ENCODE measurements at places on chromosomes 2 and 18.
A peak's percentile ranks its signal among the peaks of the same experiment; 100 is the strongest.

DNA sequence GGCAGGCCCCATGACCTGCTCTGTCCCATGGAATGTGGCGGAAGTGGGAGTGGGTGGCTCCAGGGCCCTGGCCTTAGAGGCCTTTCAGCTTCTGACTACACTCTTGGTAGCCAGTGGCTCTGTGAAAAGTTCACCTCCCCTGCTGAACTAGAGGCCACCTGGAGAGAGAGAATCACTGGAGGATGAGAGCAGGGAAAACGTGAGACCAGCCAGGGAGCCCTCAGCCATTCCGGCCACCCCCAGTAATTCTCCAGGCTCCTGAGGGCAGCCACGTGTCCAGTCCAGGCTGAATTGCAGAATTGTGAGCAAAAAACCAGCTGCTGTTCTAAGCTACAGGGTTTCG lies 10.5 kb downstream of the COLEC12 start:
- ATAC-seq: no peak

DNA sequence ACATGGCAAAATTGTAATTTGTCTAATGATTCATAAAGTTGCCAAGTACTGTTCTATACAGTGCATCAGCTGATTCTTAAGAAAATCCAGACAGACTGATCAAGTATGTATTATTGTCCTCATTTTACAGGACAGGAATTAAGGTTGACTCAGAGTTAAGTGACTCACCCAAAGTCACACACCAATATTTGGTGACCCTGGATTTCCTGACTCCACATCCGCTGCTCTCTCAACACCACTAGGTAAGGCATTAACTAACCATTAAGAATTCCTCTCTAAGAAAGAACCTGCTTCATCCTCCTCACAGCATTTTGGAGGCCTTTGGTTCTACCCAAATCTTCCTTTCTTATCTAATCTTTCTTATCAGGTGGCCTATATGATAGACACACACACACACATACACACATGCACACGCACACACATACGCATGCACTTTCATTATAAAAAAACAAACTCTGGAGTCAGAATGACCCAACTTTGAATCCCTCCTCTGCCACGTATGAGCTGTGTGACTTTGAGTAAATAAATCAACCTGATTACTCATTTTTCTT lies 150.8 kb downstream of the ANKRD44 start:
- no peak for ATAC-seq

DNA sequence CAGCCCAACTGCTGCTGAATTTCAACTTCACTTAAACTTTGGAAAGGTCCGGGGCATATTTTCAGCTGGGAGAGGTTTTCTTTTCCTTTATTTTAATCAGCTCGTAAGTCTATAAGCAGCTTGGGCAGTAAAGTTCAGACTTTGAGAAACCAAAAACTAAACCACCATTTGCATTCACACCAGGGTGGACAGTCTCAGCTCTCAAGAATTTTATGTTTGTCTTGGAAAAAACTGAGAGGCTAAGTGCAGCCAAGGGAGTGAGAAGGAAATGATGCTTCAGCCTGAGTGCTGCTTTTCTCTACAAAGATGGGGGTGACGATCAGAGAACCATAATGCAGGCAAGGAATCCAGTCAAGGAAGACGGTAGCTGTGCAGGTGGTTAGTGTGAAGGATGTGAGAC lies 30.2 kb downstream of the MCFD2 start:
- ATAC-seq: no peak

DNA sequence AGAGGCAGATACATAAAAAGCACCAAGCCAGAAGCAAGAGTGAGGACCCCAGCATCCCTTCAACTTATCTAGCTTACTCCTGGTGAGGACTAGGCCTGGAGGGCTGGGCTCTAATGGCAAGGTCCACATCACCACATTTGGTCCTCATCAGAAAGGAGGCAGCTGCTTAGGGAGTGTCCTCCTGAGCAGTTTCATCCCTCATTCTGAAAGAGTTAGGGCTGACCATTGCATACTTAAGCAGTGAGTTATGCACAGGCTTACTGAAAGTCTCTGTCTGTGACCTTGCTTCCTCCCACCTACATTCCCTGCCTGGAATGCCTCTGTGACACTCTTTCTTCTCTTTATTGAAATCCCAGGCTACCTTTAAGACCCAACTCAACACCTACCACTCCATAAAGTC lies 301.8 kb upstream of the ACVR2A start:
- peak; percentile 63 for ATAC-seq

DNA sequence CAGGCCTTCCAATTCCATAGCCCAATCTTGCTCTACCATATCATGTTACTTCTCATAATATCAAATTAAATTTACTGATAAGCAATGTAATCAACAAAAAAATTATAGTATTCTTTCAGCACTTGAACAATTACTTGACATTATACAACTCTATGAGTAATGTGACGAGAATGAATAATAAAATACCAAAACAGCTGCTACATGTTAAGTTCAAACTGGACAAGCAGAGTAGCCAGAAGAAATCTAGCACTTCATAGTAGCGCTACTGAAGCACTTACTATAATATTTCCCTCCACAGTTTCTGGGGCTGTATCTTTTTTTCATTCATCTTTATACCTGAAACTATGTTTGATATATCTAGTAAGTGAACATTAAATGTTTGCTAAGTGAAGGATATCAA lies 14.9 kb downstream of the PPP3R1 start:
- ATAC-seq: no peak

- no peak for ATAC-seq
Observed at GRCh38 chr2:195202163-195202845, 454.7 kb upstream of the SLC39A10 start.

GRCh38 chr2:238763471-238763995 lies 84.4 kb upstream of the TWIST2 start:
- ATAC-seq: no peak

- ATAC-seq: peak; percentile 1
Observed at GRCh38 chr2:219254590-219255201, 978 bp upstream of the TUBA4A start.

- no peak for ATAC-seq
Observed at GRCh38 chr2:46286715-46287114, 10.5 kb upstream of the EPAS1 start.

GRCh38 chr2:187514930-187515329 lies 39.3 kb downstream of the TFPI start:
- no peak for ATAC-seq

- no peak for ATAC-seq
Observed at GRCh38 chr2:53289309-53290006, 478.1 kb upstream of the CHAC2 start.

- ATAC-seq: peak; percentile 88
Observed at GRCh38 chr18:76265497-76266235, 229.4 kb downstream of the ZNF516 start.

DNA sequence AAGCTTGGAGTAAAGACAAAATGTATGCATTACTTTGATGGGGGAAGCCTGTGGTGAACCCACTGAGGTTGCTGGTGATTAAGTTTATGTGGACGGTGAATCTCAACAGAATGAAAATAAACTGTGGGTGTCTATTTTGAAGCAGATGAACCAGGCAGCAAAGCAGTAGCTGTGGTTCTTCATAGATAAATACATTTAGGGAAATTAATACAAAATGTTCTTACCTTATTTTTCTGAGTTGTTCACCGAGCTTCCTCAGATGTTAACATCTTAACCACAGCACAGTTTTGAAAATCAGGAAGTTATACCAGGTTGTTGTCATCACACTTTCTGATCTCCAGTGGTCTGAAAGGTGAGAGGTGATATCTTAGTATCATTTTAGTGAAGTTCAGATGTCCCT lies 53.9 kb downstream of the NCK2 start:
- ATAC-seq: no peak

- ATAC-seq: no peak
Observed at GRCh38 chr2:133986881-133987795, 266.7 kb upstream of the MGAT5 start.

DNA sequence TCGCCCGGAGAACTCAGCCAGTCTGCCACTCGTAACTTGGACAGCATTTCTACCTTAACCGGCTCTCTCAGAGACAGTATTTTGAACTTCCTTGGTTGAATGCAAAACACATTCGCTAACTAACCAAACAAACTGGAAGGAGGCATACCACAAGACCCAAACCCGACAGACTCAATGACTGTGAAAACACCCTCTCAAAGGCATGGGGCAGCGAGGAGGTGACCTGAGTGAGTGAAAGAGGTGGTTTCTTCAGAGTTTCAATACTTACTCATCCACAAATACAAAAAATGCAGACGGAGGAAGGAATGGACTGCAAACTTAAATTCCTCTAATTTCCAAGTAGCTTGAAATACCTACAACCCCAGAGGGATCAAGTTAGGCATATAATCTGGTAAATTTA lies 132.9 kb downstream of the GAREM1 start:
- no peak for ATAC-seq

All from gastroesophageal sphincter (tissue), 4 donors.